ENCODE measurements at places on chromosomes 7 and 10. TPM values are rescaled to one million over a fixed set of nuclear protein-coding genes. Genes with fewer than 3 reads are reported as not detected.

Gene SDK1
- total RNA-seq: 9.3 TPM

Gene CADPS2
- 2.7 TPM for total RNA-seq

Gene NCF1
- total RNA-seq: 1.8 TPM

- DNase-seq: no peak
These were observed 105.7 kb downstream of the ELAPOR2 start for GRCh38 chr7:86953653-86954336.

DNA sequence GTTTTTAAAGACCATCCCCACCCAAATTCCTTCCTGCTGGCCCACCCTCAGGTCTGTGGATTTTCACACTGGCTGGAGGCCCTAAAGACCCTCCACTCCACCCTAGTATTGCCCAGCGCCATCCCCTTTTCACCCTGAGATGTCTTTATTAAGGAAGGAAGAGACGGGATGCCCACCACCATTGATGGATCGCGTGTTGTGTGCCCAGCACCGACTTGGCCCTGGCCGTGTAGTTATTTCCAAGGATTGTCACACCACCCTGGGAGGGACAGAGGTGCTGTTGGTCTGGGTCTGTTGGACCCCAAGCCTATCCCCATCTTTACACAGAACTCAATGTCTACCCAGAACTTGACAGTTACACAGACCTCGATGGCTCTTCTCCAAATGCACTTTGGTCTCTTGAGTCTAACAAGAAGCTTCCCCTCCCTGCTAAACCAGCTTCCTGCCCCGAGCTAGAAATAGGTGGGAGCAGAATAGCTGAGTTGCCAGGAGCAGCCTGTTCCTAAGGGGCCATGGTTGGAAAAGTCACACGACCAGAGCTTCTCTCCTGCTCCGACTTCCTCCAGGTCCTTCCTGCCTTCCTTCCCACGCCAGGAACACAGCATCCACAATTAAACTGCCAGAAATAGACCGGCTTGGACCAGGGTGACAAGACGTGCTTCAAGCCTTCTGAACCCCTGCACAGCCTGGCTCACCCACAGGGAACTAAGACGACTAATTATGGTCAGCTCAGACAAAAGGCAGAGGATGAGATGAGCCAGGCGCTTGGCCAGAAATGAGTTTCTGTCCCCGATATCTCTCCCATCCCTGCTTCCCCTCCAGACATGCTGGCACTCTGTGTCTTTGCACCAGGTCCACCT lies 139.5 kb upstream of the CHST15 start:
- no peak for DNase-seq

GRCh38 chr7:118754608-118755007 lies 530.1 kb downstream of the ANKRD7 start:
- DNase-seq: no peak
